ENCODE measurements at places on chromosomes 3 and 15.

DNA sequence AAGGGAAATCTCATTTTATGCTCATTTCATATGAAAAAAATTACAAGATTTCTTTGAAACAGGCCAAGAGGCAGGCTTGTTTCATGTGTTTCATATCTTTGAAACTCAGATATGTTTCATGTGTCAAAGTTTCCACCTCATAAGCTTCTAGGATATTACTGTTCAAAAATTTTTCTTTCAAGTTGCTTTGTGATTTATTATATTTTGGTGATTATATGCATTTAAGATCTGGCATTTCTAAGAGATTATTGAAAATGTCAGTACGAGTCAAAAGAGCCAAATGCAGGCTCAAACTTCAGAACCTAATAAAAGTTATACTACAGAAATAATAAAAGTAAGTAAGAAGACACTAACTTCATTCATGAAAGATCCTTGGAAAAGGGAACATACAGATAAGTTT, 590.1 kb downstream of the UNC13C start:
- no peak for DNase-seq

- no peak for DNase-seq
These were observed 41.2 kb downstream of the CEP63 start for GRCh38 chr3:134527037-134527436.

DNA sequence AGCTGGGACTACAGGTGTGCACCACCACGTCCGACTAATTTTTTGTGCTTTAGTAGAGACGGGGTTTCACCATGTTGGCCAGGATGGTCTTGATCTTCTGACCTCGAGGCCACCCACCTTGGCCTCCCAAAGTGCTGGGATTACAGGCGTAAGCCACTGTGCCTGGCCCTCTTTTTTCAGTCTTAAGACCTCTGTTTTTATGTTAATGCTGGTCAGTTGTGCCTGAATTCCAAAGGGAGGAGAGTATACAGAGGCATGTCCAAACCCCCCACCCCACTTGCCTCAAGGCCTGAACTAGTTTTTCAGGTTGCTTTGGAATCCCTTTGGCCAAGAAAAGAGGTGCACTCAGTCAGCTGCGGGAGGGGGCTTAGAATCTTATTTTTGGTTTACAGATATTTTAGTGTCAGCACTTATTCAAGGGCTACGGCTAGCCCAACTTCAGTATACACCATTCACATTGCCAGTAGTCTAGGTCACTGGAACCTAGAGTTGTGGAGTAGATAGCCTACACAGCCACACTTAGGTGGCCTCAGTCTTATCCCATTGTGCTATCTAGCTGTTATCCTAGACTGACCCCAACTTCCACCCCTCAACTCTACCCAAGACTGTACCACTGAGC, 128.0 kb upstream of the TPM1 start:
- no peak for DNase-seq

- DNase-seq: no peak
These were observed 106.3 kb upstream of the BOC start for GRCh38 chr3:113105093-113105449.

GRCh38 chr3:188707381-188708288, 464.1 kb upstream of the TPRG1 start:
- DNase-seq: no peak

DNA sequence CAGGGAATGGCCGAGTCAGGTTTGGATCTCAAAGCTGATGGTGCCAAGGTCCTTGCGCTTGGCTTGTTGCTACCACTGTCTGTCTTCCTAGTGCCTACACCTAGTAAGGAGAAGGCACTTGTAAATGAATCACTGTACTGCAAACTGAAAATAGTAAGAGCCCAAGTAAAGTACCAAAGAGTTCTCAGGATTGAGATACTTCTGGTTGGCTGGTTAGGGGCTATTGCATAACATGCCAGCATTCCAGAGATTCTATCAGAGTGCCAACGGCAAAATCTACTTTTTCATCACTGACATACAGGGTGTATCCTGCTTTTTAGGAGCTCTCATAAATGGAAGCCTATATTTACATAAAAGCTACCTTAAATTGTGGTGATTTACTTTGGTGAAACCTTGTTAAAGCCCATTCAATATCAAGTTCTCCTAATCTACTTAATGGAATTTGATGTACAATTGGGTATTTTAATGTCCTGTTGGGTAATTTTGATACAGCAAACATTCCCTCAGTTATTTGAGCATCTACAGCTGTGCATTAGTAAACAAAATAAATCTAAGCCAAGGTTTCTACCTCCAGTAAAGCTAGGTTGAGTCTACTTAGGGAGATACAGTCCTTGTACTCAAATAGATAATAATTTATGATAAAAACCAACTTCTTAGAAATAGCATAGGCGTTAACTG, 30.7 kb upstream of the CHD2 start:
- no peak for DNase-seq

DNA sequence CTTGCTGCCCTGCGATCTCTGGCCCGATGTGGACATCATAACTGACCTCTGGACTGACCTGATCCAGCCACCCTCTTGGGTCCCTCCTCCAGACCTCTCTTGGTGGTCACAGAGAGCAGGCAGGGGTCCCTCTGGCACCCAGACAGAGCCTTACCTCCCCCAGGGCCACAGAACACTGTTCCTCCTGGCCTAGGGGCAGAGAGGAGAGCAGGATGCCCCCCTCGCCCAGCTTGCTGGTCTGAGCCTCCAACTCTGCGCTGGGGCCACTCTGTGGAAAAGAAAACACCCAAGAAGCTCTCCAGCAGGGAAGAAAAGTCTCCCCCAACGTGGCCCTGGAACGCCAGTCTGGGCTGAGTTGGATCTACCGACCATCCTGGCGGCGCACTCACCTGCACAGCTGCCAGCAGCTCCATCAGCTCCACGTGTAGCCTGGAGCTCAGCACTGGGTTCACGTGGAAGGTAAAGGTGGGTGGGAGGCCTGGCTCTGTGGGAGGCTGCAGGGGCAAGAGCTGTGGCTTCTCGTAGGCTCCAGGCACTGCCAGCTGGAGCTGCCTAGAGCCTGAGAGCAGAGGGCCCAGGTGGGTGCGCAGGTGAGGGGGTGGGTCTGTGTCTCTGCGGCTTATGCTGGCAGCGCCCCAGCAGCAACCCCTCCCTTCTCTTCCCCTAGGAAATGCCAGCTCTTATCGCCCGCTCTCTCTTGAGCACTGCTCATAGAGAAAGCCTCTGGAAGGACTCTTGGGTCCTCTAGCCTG, 6.0 kb downstream of the PLA2G4F start:
- no peak for DNase-seq

- no peak for DNase-seq
These were observed 21.4 kb downstream of the EIF4E3 start for GRCh38 chr3:71703797-71704196.

- DNase-seq: no peak
These were observed 470.9 kb downstream of the LPP start for GRCh38 chr3:188624828-188625227.

GRCh38 chr3:58188173-58188564, 22.6 kb downstream of the DNASE1L3 start:
- no peak for DNase-seq

DNA sequence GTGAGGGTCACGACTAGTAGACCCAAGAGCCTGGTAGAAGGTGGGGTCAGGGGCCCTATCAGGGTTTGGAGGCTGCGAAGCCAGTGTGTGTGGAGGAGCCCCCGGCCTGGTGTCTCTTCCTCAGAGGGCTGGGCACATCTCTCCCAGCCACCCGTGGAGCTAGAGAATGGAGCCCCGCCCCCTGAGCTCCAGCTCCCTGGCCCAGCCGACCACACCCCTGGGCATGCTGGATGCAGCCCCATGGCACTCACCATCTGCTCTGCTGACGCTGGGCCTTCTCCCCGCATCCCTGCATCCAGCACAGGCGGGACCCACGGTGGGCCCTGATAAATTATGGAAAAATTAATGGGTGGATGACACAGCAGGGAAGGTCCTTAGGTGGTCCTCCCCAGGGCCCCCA, 17.5 kb downstream of the ANKRD63 start:
- DNase-seq: no peak

DNA sequence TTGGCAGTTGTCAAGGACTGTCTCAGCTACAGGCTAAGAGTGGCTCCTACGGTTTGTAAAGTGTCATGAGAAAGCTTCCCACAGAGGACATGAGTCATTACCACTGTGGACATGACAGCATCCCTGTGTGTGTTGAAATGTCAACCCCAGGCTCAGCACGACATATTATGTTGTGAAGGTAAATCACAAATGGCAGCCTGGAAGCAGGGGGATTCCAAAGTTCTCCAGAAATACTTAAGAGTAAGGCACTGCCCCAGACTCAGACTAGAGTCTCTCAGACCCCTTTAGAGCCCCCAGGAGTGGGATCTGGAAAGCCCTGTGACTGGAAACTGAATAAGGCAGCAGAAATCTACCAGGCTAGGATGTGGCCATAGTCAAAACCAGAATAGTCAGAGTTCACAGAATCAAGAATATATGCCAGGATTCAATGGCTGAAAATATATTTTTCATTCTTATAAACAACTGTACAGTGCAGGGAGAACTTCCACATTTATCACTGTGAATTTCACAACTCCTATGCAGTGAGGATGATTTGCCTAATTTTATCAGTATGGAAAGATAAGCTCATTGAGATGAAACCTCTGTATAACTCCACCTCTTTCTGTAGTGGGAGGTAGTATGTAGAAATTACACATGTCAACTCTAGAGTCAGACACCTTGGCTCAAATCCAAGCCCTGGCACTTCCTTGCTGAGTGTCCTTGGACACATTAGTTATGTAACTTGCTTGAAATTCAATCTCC, 237.1 kb upstream of the CFAP20DC start:
- DNase-seq: no peak

GRCh38 chr15:34640661-34641060, 57.2 kb upstream of the GOLGA8B start:
- DNase-seq: no peak

DNA sequence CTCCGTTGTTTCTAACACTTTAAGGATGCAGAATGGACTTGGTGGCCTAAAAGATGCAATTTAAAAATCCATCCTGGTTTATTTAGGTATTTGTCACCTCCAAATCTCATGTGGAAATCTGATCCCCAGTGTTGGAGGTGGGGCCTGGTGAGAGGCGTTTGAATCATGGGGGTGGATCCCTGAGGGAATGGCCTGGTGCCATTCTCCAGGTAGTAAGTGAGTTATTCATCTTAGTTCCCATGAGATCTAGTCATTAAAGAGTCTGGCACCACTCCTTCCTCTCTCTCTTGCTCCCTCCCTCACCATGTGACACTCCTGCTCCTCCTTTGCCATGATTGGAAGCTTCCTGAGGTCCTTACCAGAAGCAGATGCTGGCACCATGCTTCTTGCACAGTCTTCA, 339.1 kb downstream of the NTRK3 start:
- no peak for DNase-seq

- no peak for DNase-seq
These were observed 677.8 kb downstream of the NTRK3 start for GRCh38 chr15:87578776-87579175.

- DNase-seq: peak; percentile 45
These were observed 13.4 kb upstream of the GHSR start for GRCh38 chr3:172461530-172462138.

- DNase-seq: no peak
These were observed 1.5 kb downstream of the ACAD11 start for GRCh38 chr3:132657869-132658747.

- DNase-seq: no peak
These were observed 21.1 kb upstream of the RHO start for GRCh38 chr3:129507181-129507831.

DNA sequence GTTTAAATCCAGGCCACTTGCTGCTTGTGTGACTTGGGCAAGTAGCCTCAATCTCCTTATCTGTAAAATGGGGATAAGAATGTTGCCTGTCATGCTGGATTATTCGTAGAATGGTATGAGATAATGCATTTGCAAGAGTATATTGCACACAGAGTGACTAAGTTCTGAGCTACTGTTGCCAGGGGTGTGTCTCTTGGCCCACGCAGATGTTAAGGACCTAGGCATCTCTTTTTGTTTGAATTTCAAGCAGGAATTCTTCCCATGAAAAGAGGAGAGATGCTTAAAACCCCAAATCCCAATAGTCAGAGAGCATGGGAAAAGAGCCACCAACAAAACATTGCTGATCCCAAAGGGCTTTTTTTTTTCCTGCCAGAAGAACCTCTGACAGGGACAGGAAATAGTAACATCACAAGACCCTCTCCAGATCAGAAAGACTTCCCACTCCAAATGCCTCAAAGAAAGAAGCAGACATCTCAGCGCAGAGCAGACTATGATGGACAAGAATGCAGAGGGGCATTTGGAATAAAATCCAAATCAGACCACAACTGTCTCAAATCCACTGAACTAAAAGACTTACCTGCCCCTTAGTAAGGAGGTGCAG, 90.5 kb downstream of the MRPL46 start:
- no peak for DNase-seq

- no peak for DNase-seq
These were observed 59.9 kb upstream of the TFRC start for GRCh38 chr3:196141866-196142201.

DNA sequence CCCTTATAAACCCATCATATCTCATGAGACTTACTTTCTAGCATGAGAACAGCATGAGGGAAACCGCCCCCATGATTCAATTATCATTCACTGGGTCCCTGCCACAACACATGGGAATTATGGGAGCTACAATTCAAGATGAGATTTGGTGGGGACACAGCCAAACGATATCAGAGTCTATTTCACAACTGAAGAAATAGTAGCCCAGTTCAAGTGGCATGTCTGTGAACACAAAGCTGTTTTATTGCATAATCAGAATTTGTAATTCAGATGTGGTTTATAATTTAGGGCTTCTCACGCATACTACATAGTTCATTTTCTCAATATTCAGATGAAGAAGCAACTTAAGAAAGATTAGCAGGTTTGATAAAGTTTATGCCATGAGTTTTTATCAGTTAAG, 1188.0 kb upstream of the ALCAM start:
- DNase-seq: no peak

GRCh38 chr15:32941823-32942222, 224.0 kb downstream of the GREM1 start:
- DNase-seq: no peak

DNA sequence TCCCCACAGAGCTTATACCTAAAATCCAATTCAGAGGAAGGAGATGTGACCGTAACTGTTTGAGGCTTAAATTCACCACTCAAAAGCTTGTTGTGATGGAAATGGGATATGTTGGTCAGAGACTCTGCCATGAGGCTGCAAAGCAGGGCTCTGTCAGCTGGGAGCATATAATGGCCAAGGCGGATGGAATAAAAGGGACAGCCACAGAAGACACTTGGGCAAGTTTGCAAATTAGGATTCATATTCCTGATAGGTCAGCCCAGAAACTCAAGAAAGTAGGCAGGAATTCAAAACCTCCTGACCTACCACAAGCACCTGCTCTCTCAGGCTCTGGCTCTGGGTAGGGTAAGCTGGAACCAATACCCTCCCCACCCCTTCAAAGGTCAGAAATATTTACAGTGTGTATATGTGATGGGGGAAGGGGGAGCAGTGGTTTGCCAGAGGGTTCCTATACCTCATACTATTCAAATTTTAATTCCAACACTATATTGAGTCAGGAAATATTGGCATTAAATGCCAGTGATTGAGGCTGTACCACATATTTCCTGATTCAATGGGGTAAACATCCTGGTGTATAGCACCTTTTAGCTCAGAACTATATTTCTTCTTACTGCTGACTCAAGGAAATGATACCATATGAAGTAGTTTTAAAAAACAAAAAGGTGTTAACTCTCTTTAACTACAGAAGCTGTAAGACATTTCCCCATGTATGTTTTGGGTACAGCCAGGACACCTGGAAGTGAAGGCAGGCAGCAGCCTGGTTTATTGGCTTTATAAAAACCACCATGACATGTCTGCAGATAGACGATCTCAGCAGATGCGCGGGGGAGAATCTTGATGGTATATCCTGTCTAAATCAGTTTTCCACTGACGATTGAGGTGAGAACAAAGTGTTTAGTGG, 19.2 kb downstream of the FYCO1 start:
- no peak for DNase-seq

Measured in OCI-LY7 (cell line).